Stimulated activated CD4-positive, alpha-beta T cell treated with anti-CD3 and anti-CD28 coated beads, Interleukin-12 subunit alpha, Interleukin-12 subunit beta, amount 100 ng/mL, for 4 hours (primary cell): ENCODE measurements at places on chromosomes 12 and 14.

DNA sequence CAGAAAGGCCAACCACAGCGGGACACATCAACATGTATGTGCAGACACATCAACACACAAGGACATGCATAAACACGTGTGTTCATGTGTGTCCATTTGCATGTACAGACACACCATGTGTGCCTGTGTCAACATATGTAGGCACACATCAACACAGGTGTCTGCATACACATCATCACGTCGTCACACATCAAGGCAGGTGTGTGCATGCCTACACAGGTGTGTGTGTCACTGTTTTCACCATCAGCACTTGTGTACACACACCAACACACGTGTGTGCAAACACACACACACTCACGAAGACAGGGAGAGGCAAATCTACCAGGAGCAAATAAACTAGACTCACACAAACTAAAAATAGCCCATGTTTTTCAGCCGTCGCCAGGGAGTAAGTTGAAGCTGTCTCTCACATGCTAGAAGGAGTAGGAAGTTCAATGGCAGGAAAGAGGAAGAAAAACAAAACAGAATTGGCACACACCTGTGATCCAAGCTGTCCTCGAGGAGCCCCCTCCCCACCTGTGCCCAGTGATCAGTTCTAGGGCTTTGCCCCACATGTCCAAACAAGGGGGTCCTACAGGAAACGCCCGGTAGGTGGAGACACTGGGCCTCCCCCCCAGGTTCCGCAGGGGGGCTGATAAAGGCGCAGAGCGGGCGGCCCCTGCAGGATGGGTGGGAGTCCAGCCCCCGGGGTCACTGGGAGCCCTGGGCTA, 7.4 kb downstream of the SCARB1 start:
- DNase-seq = no peak

DNA sequence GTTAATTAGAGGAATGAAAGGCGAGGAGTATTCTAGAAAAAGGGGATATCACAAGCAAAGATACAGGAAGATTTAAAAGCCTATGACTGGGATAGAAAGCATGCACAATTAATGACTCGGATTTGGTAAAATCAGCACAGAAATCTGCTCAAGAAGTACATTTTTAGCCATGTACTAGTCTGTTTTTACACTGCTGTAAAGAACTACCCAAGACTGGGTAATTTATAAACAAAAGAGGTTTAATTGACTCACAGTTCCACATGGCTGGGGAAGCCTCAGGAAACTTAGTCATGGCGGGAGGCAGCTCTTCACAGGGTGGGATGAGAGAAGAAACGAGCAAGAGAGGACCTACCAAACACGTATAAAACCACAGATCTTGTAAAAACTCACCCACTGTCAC, 716.3 kb upstream of the MDGA2 start:
- no peak for DNase-seq

- DNase-seq = no peak
Observed at GRCh38 chr14:88247228-88247627, 75.8 kb downstream of the KCNK10 start.

DNA sequence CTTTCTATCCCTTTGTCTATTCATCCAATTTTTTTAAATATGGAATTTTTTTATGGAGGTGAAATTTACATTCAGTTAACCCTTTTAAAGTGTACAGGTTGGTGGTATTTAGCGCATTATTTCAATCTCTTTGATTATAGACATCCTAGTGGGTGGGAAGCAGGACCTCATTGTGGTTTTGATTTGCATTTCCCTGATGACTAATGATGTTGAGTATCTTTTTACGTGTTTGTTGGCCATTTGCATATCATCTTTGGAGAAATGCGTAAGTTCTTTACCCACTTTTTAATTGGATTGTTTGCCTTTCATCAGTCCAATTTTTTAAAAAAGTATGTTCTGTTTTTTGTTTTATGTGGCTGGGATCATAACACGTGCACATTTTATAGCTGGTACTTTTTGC, 20.8 kb downstream of the PAPLN start:
- no peak for DNase-seq

DNA sequence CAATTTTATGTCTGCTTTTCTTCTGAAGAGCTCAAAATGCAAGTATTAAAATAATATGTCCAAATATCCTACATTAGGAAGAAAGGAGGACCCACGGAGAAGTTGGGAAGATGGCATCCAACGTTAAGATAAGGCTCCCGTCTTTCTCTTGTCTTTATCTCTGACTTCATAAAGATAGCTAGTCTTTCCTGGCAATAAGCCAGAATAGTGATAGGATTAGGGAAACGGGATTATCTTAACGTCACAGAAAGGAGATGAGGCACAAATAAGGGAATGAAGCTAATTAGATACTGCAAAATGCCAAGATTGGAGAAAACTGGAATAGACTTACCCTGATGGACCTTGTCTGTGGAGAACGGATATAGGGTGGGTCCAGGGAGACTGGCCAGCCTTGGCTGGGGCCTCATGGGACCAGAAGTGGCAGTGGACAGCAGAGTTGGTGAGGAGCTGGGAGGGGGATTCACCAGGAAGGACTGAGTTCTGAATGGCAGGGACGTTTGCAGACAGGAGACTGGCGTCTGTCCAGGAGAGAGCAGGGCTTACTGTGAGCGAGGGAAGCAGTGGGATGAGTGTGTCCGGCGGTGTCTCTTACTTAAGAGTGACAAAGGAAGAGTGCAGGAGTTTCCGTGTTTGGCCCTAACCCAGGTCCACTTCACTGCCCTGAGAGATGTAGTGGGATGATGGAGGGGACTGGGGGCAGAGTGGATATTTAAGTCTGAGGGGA, 119.9 kb downstream of the CACNA1C start:
- DNase-seq = no peak

DNA sequence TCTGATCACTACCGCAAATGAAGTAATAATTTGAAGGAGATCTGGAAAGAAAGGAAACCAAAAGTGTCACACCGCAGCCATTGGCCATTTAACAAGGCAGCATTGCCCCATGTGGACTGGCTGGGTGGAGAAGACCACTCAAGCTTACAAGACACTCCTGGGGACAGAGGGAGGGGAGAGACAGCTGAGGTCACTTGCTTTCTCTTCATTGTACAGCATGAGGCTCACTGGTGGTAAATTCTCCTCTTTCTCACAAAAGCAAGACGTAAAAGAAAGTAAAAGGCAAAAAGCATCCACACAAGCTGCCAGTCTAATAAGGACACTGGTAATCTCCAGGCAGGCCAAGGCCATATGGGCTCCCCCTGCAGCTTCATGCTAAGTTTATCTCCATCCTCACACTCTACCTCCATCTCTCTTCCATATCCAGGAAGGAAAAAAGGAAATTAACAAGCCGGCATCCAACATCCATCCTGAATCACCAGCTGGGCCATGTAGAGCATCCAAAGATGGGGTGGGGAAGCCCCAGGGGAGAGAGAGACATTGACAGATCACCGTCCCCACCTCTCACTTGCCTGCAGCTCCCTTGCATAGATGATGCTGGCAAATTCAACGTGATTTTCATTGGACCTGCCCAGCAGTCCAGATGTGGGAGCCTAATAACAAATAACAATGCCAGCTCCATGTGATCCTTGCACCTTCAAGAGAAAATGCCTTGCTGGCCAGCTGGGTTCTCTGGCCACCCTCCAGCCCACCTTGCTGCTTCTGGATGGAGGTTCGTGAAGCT, 100.6 kb downstream of the DPF3 start:
- DNase-seq = no peak

DNA sequence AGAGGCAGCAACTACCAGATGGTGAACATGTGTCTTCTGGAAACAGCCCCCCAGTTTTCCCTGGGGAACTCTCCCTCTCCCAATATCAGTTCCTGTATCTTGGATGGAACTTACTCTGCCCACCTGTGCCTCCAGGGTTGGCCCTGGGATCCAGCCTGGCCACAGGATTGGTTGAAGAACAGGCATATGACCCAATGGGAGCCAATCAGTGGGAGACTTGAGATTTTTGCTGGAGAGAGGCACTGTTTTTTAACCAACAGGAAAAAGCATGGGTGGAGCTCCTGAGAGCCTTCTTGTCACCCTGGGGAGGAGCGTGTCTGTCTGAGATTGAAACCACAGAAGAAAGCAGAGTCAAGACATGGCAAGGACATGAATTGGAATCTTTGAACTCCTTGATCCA, 33.6 kb upstream of the COX6A1 start:
- DNase-seq = no peak

- DNase-seq = no peak
Observed at GRCh38 chr12:85310456-85311076, 30.5 kb downstream of the ALX1 start.

DNA sequence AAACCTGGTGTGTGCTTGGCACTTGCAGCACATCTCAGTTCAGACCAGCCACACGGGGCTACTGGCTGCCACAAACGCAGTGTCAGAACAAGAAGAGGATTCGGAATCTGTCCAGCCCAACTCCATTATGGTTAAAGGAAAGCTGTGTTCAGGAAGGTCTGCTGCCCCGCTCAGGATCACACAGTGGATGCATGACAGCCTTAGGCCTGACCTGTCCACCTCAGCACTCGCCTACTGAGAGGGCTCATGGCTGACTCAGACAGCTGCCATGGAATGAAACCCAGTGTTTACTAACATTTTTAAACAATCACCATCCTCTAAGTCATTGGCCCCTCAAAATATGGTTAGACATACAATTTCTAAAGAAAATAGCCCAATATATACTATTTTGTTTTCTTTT, 5.6 kb upstream of the NIN start:
- DNase-seq = no peak

DNA sequence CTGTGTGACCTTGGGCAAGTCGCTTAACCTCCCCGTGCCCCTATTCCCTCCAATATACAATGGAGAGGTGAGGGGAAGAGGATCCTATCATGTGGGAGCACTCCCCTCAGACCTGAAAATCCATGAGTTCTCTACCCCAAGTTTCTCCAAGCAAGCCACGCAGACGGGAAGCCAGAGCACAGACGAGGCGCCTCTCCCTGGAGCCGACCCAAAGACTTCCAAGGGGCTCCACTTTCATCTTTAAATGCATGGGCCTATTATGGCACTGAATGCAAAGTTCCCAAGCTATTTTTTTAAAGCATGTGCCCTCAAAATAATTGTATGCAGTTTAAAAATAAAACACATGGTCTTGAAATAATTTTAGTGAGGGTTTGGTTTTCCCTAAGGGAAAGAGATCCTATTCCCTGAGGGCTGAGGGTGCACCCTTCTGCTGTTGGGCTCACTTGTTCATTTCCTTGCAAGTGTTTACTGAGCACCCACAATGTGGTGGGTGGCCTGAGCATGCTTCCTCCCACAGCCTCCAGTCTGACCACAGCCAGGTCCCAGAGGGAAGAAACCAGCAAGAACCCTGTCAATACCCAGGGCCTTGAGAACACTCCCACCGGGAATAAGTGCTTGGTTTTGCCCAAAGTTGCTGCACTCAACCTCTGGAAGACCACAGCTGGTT, 14.6 kb downstream of the CMKLR1 start:
- DNase-seq = no peak

DNA sequence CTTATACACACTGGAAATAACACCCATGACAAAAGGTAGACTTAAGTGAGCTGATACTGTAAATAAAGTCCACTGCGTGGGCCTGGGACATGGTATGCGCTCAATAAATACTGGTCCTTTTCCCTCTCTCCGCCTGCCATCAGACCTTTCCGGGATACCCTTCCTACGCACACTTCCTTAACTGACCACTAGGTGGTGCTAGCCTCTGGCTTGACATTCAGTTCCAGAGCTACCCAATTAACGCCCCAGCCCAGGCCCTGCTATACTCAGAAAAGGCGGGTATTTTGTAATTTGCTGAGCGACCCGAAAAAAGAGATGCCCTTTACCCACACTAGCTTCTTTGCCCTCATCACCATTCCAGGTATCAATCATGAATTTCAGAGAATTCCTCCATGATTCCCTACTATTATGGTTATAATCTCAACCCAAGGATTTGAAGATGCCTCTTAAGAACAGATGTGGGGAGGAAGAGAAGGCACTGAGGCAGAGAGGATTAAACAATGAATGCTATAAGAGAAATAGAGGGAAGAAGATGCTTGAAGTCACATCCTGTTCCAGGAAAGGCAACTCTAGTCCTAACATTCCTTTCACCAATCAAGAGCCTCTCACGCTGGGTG, 3.9 kb upstream of the LRP1 start:
- peak; percentile 63 for DNase-seq

GRCh38 chr12:69423037-69423905, 46.9 kb upstream of the FRS2 start:
- no peak for DNase-seq

GRCh38 chr14:20512177-20512905, 7.0 kb downstream of the RNASE10 start:
- no peak for DNase-seq

DNA sequence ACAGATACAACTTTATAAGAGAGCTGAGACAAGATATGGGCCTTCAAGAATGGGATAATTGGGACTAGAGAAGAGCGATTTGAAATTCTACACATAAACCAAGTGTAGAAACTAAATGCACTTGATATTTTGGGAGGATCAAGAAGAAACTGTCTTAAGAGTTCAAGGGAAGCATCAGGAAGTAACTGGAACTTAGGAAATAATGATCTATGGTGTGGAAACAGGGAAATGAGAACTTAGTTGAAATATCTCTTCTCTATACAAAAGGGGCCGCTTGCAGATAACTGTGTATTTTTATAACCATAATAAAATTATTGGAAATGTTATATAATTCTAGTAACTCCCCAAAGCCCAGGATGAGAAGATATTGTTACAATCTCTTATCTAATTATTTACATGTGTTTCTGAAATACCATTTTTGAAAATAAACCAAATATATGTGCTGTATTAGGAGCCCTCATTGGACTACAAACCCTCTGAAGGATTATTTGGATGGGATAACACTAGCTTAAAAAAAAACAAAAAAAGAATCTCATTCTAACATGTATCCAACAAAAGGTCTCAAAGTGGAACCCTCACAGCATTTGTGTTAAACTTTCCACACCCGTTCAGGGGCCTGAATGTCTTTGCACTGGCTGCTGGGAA, 84.7 kb upstream of the FLRT2 start:
- DNase-seq = no peak

- no peak for DNase-seq
Observed at GRCh38 chr14:37270629-37271028, 72.9 kb downstream of the MIPOL1 start.

- DNase-seq = no peak
Observed at GRCh38 chr14:59240356-59240755, 51.9 kb downstream of the DAAM1 start.

DNA sequence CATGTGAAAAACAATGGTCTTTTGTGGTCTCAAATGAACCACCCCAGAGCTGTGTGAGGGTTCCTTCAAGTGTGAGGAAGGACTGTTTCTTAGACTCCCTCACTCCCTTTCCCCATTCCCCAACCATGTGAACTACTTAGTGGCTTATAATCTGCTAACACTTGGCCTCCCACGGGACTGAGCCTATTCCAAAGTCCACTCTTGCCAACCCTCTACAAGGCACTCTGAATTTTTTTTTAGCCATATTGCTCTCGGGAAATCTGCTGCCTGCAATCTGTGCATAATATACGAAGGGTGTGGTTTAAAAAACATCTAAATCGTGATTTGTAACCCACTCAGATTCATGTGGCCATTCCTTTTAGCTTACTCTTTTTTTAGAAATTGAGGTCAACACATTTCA, 2.6 kb downstream of the SVOP start:
- no peak for DNase-seq

DNA sequence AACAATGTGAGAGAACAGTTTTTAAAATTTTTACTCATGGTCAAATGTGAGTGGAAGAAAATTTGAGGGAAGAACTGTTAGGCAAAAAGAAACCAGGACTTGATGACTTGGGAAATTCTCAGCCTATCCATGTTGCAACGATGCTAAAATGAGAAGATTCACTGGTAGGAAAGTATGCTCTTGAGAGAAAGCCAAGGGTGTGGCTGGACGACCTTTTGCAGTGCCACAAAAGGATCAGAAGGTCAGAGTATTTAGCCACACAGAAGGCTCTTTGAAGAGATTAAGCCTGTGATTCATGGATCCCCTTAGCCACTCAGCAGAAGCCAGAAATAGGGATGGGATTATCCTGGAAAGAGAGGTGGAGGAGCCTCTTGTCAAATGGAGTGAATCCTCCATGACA, 336.8 kb downstream of the LRIG3 start:
- DNase-seq = no peak
